Esophagus (tissue), 2 donors: ENCODE measurements at places on chromosomes 6 and 20. TPM values are rescaled to one million over a fixed set of nuclear protein-coding genes. Genes with fewer than 3 reads are reported as not detected.

TMX4 gene
- polyA plus RNA-seq: 5.5 TPM

HSPA12B gene
- polyA plus RNA-seq: 2.3 TPM

C20orf141 gene
- not detected for polyA plus RNA-seq

TP53TG5 gene
- not detected for polyA plus RNA-seq

SLC32A1 gene
- not detected for polyA plus RNA-seq

TBXT gene
- polyA plus RNA-seq: not detected

EDN1 gene
- 1.5 TPM for polyA plus RNA-seq

SEMG1 gene
- polyA plus RNA-seq: not detected

POM121L2 gene
- polyA plus RNA-seq: not detected

ZNF184 gene
- polyA plus RNA-seq: 1.3 TPM

FERMT1 gene
- polyA plus RNA-seq: 14.0 TPM

OPRM1 gene
- not detected for polyA plus RNA-seq

BANF2 gene
- not detected for polyA plus RNA-seq

B3GALT4 gene
- 21.1 TPM for polyA plus RNA-seq

SPEF1 gene
- polyA plus RNA-seq: 0.08 TPM

LY6G5C gene
- 0.76 TPM for polyA plus RNA-seq

WFDC10B gene
- polyA plus RNA-seq: 0.07 TPM

LPIN3 gene
- polyA plus RNA-seq: 84.1 TPM

IYD gene
- 0.01 TPM for polyA plus RNA-seq

PMEPA1 gene
- polyA plus RNA-seq: 2.8 TPM

PTCRA gene
- not detected for polyA plus RNA-seq

TUBB2B gene
- 8.4 TPM for polyA plus RNA-seq

NQO2 gene
- 40.0 TPM for polyA plus RNA-seq

RBPJL gene
- polyA plus RNA-seq: 0.04 TPM

SSTR4 gene
- not detected for polyA plus RNA-seq

BPIFB4 gene
- not detected for polyA plus RNA-seq

GUCA1A gene
- polyA plus RNA-seq: not detected

KCNS1 gene
- 0.15 TPM for polyA plus RNA-seq

PDE10A gene
- polyA plus RNA-seq: 0.21 TPM

LY6G6F gene
- polyA plus RNA-seq: not detected

VGLL2 gene
- 0.04 TPM for polyA plus RNA-seq

THBD gene
- polyA plus RNA-seq: 29.7 TPM

TNXB gene
- 15.5 TPM for polyA plus RNA-seq

EFCAB8 gene
- polyA plus RNA-seq: 0.28 TPM

BNIP5 gene
- polyA plus RNA-seq: not detected

PFDN6 gene
- 293 TPM for polyA plus RNA-seq

PTCHD4 gene
- 0.01 TPM for polyA plus RNA-seq
